ENCODE measurements at places on chromosomes 7 and 10.

DNA sequence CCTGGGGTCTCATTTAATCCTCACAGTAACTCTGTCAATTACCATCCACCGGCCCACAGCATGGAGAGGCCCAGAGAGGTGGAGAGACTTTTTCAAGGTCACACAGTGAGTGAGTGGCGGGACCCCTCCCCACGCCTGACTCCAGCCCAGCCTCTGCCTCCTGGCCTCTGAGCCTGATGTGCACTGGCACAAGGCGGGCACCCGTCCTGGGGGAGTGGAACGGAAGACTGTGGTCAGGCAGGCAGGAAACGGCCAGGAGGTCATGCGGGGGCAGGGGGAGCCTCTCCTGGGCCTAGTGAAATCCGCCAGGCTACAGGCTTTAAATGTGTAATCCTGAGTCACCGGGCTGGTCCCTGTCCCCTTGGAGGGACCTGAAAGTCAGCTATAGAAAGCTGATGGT, 32.2 kb downstream of the ZCCHC24 start:
- H3K36me3 ChIP-seq = peaks cover 4% of the 10 kb centered on the region
- H3K4me3 ChIP-seq = no peak overlapping the region
- no peak for DNase-seq
- peaks cover 15% of the 10 kb centered on the region for H3K4me1 ChIP-seq

DNA sequence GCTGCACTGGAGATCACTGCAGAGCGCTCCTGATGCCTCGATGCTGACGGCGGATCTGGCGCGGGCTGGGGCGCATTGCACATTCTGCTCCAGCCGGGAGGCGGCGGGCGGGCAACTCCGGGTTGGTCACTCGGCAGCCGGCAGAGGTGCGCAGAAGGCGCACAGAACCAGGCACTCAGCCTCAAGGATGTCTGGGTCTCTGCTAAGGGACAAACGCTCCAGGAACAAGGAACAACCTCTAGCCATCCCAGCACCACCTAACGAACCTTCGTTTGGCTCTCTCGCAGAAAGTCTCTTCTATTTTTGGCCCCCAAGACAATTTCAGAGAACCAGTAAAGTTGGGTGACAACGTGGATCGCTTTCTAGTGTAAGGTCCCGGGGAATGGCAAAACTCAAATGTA, 254.6 kb downstream of the OTUD1 start:
- H3K27ac ChIP-seq = no peak overlapping the region
- no peaks in the 10 kb centered on the region for H3K36me3 ChIP-seq
- peaks cover 29% of the 10 kb centered on the region for H3K27me3 ChIP-seq
- no peak overlapping the region for H3K4me3 ChIP-seq
- no peaks in the 10 kb centered on the region for H3K4me1 ChIP-seq

- DNase-seq = peak; percentile 29
- no peaks in the 10 kb centered on the region for H3K36me3 ChIP-seq
- no peaks in the 10 kb centered on the region for H3K4me1 ChIP-seq
- H3K4me3 ChIP-seq = no peak overlapping the region
Measured at GRCh38 chr10:20839141-20839540, 58.0 kb downstream of the NEBL start.

DNA sequence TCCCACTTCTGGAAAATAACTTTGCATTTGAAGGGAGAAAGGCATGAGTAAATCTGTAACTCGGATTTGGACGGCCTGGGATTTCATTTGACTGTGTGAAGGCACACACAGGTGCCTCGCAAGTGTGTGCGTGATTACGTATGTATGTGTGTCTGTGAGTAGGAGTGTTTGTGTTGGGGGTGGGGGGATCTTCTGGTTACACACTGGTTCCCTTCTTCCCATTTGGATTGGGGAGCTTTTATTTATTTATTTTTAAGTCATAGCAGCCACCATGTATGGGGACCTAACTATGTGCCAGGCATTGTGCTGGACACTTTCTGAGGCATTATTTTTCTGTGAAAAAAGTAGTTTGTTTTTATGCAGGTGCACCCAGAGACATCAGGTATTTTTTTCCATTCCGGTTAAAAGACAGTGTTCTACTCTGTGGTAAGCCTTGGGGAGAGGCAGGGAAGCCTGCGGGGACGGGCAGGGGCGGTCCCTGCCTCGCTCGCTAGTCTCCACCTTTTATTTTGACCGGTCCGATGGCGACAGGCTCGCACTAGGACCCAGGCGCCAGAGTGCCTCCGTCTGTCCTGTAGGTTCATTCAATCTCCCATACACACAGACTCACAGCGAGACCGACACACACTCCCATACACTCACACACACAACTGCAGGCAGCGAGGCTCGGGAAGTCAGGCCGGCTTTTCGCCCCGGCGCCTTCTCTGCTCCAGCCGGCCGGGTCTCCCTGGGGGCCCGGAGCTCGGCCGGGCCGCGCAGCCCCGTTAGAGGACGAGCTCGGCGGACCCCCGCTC, at the start of gene MXI1:
MXI1 (plus strand) TSS at position 595 of the 794 bp plus-strand sequence. CDS start 204 bp downstream, outside the sequence.
- no peak within 1 kb of the TSS for H3K27ac ChIP-seq
- peak within 1 kb of the TSS; percentile 82 for H3K4me3 ChIP-seq
- peak; percentile 80 for DNase-seq
- H3K27me3 ChIP-seq = peaks cover 19% of the 10 kb centered on the region
- H3K36me3 ChIP-seq = no peaks in the 10 kb centered on the region

GRCh38 chr7:8442814-8443304, 9.4 kb downstream of the NXPH1 start:
- H3K27ac ChIP-seq = no peak overlapping the region
- peak overlapping the region; percentile 28 for H3K4me3 ChIP-seq
- peak; percentile 6 for DNase-seq
- peaks cover 3% of the 10 kb centered on the region for H3K4me1 ChIP-seq

- H3K4me3 ChIP-seq = no peak overlapping the region
- H3K27ac ChIP-seq = no peak overlapping the region
- H3K27me3 ChIP-seq = no peaks in the 10 kb centered on the region
- no peaks in the 10 kb centered on the region for H3K4me1 ChIP-seq
Measured at GRCh38 chr10:58836991-58837575, 324.4 kb downstream of the BICC1 start.

DNA sequence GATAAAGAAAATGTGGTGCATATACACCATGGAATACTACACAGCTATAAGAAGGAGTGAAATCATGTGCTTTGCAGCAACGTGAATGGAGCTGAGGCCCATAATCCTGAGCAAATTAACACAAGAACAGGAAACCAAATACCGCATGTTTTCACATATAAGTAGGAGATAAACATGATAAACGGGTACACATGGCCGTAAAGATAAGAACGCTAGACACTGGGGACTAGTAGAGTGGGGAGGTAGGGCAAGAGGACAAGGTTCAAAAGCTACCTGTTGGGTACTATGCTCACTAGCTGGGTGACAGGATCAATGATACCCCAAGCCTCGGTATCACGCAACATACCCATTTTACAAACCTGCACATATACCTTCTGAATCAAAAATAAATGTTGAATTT, 113.7 kb downstream of the CSTF2T start:
- no peaks in the 10 kb centered on the region for H3K4me1 ChIP-seq
- DNase-seq = no peak
- no peak overlapping the region for H3K4me3 ChIP-seq
- no peak overlapping the region for H3K27ac ChIP-seq
- H3K27me3 ChIP-seq = no peaks in the 10 kb centered on the region

GRCh38 chr7:2299131-2299829, 15.0 kb downstream of the SNX8 start:
- no peaks in the 10 kb centered on the region for H3K36me3 ChIP-seq
- peak overlapping the region; percentile 46 for H3K27ac ChIP-seq
- no peaks in the 10 kb centered on the region for H3K27me3 ChIP-seq
- H3K4me1 ChIP-seq = peaks cover 23% of the 10 kb centered on the region
- H3K4me3 ChIP-seq = no peak overlapping the region

DNA sequence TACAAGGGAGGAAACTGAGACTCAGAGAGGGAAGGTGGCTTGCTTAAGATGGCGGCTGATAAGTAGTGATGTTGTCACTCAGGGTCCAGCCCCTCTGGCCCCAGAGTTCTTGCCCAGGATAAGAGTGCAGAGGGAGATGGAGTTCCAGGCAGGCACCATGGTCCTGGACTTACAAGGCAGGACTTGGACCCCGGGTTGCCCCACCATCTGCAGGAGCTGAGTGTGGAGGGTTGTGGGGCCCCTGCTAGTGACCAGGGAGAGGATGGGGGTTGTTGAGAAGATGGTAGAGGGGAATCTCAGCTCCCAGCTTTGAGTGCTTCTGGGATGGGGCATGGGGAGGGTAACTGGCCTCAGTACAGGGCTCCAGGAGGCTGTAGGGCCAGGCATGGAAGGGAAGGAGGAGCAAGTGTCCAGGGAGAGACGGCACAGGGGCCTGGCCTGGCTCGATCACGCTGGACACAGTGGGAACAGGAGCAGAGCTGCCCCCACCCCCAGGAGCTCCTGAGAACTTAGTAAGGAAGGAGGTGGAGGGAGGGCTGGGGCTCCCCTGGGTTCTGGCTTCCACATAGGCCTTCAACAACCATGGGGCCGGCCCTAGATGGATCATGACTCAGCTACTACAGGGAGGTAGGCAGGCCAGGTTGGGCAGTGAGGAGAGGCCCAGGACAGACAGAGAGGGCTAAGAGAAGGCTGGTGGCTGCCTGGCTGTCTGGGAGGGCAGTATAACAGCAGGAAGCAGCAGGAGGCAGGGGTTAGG, 28.2 kb downstream of the PPIF start:
- H3K36me3 ChIP-seq = no peaks in the 10 kb centered on the region
- no peak overlapping the region for H3K4me3 ChIP-seq
- DNase-seq = peak; percentile 55
- peaks cover 8% of the 10 kb centered on the region for H3K4me1 ChIP-seq

GRCh38 chr7:139949629-139950028, 113.1 kb downstream of the PARP12 start:
- no peaks in the 10 kb centered on the region for H3K4me1 ChIP-seq
- no peak overlapping the region for H3K27ac ChIP-seq
- no peak overlapping the region for H3K4me3 ChIP-seq
- DNase-seq = peak; percentile 29
- peaks cover 5% of the 10 kb centered on the region for H3K27me3 ChIP-seq

DNA sequence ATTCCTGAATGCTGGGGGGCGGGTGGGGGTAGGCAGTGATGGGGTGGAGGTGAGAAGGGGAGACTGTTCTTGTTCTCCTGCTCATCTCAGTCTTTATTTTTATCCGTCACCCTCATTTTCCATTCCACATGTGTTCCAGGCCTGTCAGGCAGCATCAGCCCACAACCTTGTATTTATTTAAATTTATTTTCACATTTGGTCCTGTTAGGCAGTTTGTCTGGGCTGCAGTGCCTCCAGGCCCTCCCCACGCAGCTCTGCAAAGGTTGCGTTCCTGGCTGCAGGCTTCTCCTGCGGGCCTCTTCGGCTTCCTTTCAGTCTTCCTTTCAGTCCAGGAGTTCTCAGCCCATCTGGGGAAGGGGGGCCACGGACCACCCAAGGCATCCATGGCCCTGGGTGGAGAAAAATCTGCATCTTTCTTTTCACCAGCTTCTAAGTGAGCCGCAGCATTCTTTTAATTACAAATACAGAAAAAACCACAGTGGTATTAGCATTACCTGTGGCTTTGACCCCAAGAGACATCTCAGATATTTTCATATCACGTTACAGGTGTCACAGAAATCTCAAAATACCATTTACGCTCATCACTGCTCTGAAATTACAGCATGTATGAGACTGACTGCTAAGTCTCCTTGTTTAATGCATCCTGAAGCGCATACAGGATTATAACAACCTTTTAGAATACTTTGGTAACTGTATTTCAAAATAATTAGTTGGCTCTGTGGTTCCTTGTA, 94.0 kb downstream of the C10orf105 start:
- no peaks in the 10 kb centered on the region for H3K36me3 ChIP-seq
- DNase-seq = no peak
- H3K4me3 ChIP-seq = no peak overlapping the region
- H3K27ac ChIP-seq = no peak overlapping the region

- no peaks in the 10 kb centered on the region for H3K4me1 ChIP-seq
- H3K36me3 ChIP-seq = no peaks in the 10 kb centered on the region
- H3K27ac ChIP-seq = no peak overlapping the region
- no peak for DNase-seq
Measured at GRCh38 chr10:80580638-80581468, 43.2 kb downstream of the SH2D4B start.

GRCh38 chr7:79386688-79387422, 66.6 kb downstream of the MAGI2 start:
- no peaks in the 10 kb centered on the region for H3K36me3 ChIP-seq
- no peaks in the 10 kb centered on the region for H3K27me3 ChIP-seq
- DNase-seq = peak; percentile 23
- no peaks in the 10 kb centered on the region for H3K4me1 ChIP-seq
- no peak overlapping the region for H3K27ac ChIP-seq
- no peak overlapping the region for H3K4me3 ChIP-seq

- no peak overlapping the region for H3K27ac ChIP-seq
- no peaks in the 10 kb centered on the region for H3K36me3 ChIP-seq
- no peaks in the 10 kb centered on the region for H3K27me3 ChIP-seq
- H3K4me1 ChIP-seq = peaks cover 4% of the 10 kb centered on the region
Measured at GRCh38 chr7:113199841-113200240, 81.5 kb upstream of the SMIM30 start.

DNA sequence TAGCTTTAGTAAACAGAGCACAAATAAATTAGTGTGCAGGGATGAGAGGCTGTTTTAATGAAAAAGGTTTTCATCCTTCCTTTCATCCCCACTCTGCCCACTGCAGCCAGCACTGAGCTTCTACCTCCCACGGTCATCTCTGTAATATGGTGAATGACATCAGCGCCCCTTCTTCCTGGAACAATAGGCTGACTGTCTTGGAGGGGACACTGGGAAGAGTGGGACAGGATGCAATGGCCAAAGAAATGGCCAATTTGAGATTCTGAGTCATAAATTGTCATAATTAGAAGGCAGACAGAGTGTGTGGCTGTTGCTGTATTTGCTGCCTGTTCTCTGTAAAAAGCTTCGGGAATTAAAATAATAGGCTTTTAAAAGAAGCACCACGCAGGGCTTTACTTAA, 126.7 kb upstream of the CALN1 start:
- no peaks in the 10 kb centered on the region for H3K36me3 ChIP-seq
- H3K4me1 ChIP-seq = no peaks in the 10 kb centered on the region
- no peak overlapping the region for H3K4me3 ChIP-seq
- H3K27me3 ChIP-seq = no peaks in the 10 kb centered on the region
